ENCODE measurements at places on chromosomes 6 and 20.

- DNase-seq: no peak
These were observed 5.0 kb downstream of the GFRA4 start for GRCh38 chr20:3658019-3658715.

DNA sequence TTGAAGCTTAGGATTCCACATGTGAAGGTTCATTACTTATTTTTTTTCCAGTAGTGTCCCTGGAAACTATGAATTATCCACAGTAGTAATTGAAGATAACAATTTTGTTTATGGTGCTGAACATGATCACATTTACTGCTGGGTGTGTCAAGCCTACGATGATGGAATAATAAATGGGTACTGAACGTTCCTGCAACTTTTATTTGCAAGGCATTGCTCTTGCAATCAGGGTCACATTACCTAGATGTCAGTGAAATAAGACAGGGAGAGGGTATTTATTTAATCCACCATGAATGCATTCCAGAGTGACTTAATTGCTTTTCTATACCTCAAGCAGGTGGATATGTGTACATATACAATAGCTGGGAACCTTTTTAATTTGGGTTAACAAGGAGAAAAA is 27.0 kb upstream of the MLIP start:
- no peak for DNase-seq

GRCh38 chr6:56727097-56727850 is 84.6 kb upstream of the DST start:
- no peak for DNase-seq

GRCh38 chr6:6619021-6619794 is 30.7 kb downstream of the LY86 start:
- no peak for DNase-seq

GRCh38 chr6:24666097-24666640 is 530 bp downstream of the TDP2 start:
- no peak for DNase-seq

DNA sequence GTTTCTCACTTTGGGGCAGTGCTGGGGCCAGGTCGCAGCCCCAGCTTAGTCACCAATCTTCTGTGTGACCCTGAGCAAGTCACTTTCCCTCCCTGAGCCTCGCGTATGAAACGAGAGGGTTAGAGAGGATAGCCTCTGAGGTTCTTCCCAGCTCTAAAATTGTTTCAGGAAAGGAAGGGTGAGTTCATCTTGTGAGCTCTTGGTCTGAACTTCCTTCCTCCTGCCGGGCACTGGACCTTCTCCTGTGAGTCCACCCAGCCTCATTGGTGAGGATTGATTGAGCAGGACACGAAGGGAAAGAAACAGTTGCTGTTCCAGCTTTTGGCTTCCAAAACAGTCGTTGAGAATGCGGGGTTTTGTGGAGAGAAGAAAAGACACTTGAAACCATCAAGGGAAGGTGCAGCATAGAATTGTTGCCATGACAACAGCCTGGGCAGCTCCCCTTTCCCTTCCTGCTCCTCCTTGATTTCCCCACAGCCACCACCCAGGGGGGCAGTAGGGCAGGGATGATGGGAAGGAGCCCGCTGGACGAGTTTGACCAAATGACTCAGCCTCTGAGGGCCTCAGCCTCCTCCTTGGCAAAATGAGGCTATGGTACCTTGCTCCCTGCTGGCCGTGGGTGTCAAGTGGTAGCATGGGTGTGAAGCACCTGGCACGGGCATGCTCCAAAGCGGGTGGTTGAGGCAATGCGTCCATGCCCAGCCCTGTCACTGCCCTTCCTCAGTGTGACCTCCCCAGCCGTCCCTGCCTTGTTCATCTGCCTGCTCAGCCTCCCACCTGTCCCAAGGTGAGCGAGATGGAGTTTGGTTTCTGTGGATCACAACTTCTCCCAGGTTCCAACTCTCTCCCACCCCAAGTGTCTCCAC is 107.8 kb downstream of the CDC5L start:
- no peak for DNase-seq

GRCh38 chr6:134551245-134551960 is 233.5 kb upstream of the SGK1 start:
- no peak for DNase-seq

DNA sequence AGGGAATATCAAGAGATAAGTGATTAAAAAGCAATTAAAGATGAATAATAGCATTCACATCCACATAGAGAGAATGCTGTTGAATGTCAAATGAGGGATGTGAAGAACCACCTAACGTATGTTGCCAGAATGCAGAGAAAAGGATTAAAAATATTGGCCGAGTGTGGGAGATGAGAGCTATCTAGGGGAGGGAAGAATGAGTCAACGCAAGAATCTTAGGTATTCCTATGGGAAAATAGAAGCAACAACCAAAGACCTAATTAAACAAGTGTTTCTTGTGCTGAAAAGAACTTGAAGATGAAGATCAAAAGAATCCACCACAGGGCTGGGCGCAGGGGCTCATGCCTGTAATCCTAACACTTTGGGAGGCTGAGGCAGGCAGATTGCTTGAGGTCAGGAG is 12.2 kb upstream of the RSPH3 start:
- DNase-seq: no peak

DNA sequence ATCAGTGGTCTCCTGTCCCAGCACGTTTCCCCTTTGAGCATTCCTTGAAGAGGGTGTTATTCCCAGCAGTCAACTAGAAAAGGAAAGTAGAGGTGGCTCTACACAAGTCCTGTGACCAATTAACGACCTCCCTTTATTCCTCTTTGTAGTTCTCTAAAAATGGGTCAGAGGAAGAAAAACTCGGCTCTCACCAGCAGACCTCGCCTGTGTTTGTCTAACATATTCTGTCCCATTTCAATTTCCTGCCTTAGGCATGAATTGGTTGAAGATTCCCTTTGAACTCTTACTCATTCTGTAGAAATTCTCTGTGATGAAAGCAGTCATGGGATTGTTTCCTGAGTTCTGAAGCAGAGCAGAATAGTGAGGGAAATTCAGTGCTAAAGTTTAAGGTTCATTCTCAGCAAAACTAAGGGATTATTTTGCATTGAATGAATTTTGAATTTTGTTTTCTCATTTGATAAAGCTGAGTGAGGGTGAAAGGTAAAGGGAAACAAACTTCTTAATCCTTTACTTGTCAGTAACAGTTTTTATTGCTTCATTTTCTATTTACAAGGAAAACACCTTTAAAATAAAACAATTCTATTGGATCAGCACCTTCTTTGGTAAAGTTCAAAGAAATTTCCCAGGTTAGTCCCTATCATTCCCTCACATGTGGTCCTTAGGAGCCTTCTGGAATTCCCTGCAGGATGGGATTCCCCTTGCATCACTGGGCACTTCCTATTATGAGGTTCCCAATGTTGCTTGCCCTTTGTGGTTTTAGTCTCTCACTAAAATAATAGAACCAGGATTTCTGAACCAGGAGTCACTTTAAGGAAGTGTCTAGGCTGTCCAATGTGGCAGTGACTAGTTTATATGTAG is 105.8 kb downstream of the SLX4IP start:
- DNase-seq: no peak

DNA sequence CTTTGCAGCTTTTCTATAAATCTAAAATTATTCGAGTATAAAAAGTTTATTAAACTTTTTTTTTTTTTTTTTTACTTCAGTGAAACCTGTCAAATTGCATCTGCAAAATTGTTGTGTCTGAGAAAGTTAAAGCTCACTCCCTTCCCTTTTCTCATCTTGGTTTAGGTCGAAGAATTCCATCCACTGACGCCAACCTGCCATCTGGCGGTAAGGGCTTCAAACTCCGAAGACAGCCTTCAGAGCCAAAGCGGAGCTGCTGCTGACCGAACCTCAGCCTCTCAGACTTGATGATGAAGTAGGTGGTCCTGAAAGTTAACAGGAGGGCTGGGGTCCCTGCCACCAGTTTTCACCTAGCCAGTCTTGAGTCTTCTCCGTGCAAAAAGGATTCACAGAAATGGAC is 29.6 kb upstream of the VAPB start:
- no peak for DNase-seq

DNA sequence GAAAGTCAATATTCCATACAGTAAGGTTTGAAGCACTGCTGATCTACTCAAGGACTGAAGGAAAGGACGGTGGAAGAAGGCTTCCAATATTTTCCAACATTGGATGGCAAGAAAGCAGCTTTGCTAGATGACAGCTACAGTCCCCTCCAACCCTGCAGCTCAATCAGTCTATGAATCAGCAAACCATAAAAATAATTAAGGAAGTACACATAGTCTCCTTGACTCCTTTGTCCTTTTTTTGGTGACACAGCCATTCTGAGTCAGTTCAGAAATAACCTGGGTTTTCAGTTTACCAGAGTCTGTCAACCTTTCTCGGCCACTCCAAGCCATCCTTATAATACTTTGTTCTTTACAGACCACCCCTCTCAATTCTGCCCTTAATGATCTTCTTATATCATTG is 232.5 kb downstream of the IBTK start:
- DNase-seq: no peak

DNA sequence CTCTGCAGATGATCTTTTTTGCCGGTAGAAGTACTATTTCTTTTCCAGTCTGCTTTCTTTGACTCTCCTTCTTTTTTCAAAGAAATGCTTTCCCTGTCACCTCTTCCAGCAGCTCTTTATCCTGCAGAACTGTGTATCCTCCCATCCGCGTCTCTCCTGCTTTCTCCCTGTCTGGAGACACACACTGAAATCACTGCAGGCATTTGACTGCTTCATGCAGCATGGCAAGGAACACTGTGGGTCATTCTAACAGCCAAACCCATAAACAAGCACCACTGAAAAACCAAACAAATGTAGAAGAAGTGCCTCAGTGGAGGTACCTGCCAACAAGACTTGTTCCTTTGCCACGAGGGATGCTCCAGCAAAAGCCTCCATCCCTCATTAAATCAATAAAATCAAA is 403.7 kb upstream of the CITED2 start:
- DNase-seq: no peak

DNA sequence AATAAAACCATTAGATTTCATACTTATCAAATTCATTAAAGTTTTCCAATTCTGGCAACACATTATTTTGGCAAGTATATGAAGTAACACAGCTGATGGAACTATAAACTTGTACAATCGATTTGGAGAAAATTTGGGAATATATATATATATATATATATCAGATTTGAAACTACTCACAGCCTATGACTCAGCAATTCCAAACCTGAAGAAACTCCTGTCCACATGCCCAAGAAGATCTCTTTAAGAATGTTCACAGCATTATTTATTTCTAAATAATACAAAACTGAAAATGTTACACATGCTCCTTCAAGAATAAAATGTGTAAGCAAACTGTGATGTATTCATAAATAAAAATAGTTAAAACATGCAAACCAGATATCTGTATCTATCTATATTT is 270.1 kb downstream of the TFAP2A start:
- DNase-seq: no peak

DNA sequence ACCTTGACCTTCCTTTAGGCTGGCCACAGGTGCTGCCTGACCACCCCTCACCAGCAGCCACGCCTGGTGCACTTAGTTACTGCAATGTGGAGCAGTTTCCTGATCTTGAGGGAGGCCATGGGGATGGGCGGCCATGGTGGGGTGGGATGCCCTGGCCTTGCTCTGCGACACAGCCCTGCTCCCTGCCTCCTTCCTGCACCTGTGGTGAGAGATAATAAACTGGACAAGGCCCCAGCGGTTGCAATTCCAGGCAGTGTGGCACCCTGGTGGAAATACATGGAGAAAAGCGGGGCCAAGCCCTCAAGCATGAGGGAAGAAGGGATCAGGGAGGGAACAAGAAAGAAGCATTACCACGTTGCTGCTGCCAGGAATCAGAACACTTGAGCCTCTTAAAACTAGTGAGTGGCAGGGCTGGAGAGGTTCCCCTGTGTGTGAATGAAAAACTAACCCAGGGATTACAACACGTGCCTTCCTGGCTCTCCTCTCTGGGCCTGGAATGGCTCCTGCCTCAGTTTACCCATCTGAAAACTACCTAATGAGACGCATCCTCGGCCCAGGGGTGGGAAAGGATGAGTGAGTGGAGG is 213.2 kb downstream of the LY86 start:
- DNase-seq: no peak

DNA sequence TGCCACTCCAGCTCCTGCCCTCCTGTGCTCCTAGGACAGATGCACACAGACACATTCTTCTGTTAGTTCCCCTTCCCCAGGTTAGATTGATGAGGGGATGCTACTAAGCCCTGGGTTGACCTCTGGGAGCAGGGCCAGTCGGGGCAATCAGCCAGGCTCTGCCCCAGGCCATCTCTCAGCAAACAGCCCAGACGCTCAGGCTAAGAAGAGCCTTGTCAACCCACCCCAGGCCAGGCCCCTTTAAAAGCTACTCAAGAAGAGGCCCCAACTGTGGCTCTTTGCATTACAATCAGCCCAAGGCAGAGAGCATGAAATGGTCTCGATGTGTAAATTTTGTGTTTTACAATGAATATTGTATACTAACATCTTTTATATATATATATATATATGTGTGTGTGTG is 107.4 kb downstream of the TFAP2A start:
- no peak for DNase-seq

DNA sequence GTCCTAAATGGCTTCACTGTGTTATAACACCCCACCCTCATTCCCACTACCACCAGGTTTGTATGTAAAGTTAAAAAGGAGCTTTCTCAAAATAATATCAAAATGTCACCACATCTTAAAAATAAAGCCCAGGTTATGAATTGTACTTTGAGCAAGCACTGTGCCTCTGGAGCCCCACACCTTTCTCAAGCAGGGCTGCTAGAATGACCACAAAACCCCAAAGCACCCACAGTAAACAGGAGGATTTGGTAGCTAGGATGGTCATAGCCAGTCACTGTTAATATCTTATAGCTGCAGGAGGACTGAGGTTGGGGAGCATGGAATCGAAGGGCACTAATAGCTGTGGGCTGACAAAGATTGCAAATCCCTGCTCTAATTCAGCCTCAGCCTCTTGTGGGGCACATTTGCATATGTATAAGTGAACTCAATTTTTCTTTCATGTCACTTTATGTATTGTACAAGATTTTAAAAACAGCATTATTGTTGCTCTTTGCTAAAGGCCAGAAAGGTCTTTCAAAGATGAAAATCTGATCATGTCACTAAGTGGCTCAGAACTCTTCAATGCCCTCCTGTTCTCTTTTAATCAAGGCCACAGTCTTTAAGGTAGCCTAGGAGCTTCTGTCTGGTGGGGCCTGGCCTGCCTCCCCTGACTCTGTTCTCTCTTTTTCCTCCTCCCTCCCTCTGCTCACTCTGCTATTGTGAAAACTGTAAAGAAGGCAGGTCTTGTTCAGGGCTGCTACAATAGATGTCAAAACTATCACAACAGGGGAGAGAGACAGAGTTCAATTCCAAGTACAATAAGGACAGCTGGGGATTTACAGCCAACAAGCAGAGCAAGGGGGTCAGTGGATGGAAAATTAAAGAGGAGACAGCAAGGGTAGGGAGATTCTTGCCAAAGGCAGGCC is 101.6 kb downstream of the TMEM200A start:
- no peak for DNase-seq

DNA sequence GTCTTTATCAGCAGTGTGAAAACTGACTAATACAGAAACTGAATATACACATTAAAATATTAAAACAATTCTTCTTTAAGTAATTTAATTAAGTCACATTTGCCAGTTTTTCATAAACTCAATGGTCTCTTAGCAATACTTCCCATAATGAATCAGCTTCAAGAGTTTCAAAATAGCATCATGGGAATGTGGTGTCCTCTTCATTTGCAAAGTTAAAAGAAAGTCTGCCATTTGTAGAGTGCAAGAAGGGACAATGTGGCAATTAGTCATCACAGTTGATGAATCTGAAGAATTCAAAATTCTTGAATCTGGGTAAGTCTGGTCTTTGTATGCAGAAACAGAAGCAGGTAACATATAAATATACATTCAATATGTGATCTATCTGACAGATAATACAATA is 38.7 kb downstream of the SYNE1 start:
- no peak for DNase-seq

- no peak for DNase-seq
These were observed 68.8 kb downstream of the ANKRD6 start for GRCh38 chr6:89501753-89502152.

- no peak for DNase-seq
These were observed 9.6 kb downstream of the L3MBTL3 start for GRCh38 chr6:130027948-130028347.
